ENCODE measurements at places on chromosomes 13 and 19. TPM values are rescaled to one million over a fixed set of nuclear protein-coding genes. Genes with fewer than 3 reads are reported as not detected.

GRCh38 chr19:295687-296370 lies 4.6 kb upstream of the PLPP2 start:
- DNase-seq, result no peak

The NLRP7 gene
- total RNA-seq, result 0.49 TPM

The NCR1 gene
- 1.1 TPM for total RNA-seq

The KLK3 gene
- total RNA-seq, result not detected

- peak; percentile 81 for DNase-seq
Observed at GRCh38 chr13:100734194-100734720, 59.7 kb upstream of the TMTC4 start.

DNA sequence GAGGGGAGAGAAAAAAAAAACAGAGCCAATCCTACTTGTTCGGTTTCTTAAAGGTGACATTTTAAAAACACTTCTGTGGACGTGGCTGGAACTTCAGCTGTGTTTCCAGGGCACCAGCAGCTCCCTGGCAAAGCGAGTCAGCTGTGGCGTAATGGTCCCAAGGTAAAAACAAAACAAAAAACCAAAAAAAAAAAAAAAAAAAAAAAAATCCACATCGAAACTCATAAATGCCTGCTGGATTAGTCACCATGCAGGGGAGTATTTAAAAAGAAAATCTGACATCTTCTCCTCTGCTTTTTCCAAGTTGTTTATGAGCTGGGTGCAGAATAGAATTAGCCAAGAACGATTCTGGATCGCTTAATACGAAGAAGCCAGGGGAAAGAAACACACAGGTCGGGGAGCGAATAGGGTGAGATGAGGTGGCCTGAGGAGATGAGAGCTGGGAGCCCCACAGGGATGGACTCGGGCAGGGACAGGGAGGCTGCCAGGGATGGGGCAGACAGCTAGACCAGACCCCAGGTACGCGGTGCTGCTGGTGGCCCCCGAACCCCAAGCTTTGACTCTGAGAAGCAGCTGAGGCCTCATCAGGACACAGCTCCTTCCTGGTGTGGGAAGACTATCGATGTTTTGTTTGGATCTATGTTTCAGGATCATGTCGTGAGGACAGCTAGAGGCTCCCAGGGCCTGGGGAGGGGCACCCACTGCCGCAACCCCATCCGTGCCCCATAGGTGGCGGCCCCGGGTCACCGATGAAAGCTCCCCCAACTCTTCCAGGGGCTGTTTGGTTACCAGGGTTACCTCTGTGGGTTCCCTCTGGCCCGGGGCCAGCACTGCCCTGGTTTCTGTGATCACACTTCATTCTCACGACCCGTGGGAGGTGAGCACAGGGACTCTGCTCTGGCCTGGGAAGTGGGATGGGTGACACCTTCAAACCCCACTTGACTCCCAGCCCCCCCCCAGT lies 3.1 kb upstream of the CTXN1 start:
- DNase-seq, result peak; percentile 81

DNA sequence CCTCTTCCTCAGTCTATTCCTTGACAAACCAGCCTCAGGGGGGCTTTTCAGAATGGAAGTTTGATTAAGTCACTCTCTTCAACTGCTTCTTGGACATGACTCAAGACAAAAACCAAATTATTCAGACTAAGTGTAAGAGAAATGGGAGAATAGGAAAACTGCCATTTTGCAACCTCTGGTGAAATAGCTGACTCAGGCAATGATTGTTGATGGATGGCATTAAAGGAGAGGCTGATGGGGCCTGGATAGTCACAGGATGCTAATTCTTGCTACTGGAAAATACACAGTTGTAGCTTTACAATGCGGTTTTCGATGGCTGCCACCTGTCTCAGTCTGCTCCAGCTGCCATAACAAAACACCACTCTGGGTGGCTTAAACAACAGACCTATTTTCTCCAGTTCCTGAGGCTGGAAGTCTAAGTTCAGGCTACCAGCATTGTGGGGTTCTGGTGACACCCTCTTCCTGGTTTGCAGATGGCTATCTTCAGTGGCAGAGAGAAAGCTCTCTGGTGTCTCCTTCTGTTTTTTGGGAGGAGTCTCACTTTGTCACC lies 6.1 kb downstream of the NOSIP start:
- DNase-seq, result no peak

DNA sequence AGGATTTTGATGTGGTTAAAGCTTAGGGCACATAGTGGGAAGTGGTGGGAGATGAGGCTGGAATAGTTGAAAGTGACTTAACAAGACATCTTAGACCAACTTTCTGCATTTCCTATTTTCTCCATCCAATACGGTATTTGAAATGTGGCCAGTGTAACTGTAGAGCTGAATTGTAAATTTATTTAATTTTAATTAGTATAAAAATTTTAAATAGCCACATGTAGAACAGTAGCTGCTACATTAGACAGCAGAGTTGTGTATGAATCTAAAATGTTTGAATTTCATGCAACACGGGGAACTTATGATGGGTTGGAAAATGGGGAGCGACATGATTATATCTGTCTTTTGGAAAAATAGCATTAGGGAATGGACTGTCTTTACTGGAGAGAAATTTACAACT lies 7.1 kb upstream of the SCEL start:
- DNase-seq, result no peak

GRCh38 chr19:2790194-2790556 lies 4.9 kb downstream of the THOP1 start:
- DNase-seq, result no peak

The ADAMTSL5 gene
- total RNA-seq, result 26.2 TPM

- DNase-seq, result no peak
Observed at GRCh38 chr13:93715866-93716265, 489.3 kb downstream of the GPC6 start.

The UBE2L5 gene
- total RNA-seq, result not detected

The ZNF285 gene
- 0.91 TPM for total RNA-seq

DNA sequence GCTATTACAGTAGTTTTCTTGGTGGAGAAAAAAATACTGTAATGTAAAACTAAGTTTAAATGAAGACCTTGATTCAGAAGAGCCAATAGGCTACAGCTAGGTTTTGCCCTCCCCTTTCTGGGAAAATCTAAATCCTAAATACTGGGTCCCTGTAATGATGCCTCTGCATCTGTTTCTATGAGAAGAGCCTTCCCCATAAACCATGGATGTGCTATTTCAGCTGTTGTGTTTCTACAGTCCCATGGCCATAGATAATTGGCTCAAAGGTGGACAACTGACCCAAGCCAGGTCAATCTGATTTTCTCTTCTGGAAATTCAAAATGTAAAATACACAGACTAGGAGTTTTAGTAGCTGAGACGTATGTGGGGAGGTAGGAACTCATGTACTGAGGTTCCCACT lies 101.9 kb downstream of the NDFIP2 start:
- no peak for DNase-seq

DNA sequence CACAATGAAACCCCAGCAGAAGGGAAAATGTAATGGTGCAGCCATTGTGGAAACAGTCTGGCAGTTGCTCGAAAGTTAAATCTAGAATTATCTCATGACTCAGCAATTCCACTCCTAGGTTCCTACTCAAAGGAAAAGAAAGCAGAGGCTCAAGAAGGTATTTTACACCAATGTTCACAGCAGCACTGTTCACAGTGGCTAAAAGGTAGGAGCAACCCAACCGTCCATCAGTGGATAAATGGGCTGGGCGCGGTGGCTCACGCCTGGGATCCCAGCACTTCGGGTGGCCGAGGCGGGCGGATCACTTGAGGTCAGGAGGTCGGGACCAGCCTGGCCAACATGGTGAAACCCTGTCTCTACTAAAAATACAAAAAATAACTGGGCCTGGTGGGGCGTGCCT lies 25.9 kb downstream of the ZFR2 start:
- DNase-seq, result no peak

DNA sequence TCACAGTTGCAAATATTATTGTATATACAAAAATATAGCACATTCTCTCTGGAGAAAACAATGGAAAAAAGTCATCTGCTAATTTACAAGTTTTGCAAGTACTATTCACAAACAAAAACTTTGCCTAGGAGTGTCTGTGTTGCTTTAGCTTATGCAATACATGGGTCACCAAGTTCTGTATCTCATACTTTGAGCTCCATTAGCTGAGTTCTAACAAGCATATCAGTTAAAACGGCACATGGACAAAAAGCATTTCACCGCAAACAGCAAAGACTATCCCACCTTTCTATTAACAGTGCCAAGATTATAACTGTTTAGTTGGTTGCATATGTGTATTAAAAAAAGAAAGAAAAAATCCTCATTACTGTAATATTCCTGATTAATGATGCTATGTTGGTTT lies 4.6 kb downstream of the SPRY2 start:
- no peak for DNase-seq

The SSC5D gene
- 0.58 TPM for total RNA-seq
